Mucosa of gallbladder (tissue), 1 donor: ENCODE measurements at places on chromosomes 6 and 20.

DNA sequence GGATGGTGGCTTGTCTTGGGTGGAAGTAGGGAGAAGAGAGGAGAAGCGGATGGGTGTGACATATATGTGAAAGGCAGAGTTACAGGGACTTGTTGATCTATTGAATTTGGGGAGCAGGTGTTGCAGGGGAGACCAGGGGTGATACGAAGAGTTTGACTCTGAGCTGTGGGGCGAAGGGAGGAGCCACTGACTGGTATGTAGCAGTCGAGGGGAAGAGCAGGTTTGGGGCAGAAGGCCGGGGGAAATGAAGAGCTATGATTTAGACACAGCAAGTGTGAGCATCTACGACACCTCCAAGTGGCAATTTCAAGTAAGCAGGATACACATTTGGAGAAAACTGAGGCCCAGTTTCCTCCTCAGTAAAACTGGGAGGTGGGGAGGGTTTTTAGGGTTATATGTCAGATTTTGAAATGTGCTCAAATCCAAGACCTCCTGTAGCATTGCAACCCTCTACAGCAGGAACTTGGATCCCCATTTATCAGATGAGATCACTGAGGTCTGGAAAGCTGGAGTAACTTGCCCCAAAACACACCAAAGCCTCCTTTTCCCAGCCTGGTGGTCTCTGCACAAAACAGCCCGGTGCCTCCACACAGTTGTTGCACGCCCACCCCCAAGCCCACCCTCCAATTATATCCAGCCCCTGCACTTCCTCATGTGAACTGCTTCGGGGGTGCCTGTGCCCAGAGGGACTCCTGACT is 137.8 kb downstream of the PREX1 start:
- DNase-seq = no peak

DNA sequence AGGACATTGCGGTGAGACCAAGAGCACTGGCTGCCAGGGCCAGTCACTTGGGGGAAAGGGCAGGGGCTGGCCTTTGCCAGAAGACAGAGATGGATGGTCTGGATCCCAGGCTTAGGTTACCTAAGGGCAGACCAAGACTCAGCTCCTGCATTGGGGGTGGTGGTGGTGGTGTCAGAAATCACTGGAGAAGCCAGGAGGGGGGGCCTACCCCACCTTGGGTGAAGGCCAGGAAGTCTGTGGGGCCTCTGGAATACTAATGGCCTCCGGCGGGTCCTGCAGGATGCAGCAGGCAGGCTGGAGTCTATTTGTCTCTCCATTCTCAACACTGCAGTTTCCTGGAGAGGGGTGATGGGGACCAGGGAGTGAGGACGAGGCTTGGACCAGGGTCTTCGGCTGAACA is 32.8 kb downstream of the CD40 start:
- no peak for DNase-seq

DNA sequence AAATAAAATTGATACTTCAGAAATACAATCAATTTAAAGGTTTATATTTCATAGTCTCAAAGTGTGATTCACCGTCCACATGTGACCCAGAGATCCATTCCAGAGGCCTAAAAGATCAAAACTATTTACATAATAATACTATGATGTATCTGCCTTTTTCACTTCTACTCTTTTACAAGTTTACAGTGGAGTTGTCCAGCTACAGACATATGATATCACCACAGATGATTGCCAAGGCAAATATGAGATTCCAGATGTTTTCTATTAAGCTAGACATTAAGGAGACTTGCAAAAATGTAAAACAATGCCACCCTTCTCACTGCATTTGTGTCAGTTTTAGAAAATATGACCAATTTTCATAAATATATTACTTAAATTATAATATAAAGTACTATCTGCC is 443.7 kb downstream of the GJA1 start:
- no peak for DNase-seq

GRCh38 chr6:75049308-75049707 is 156.5 kb downstream of the COL12A1 start:
- no peak for DNase-seq

- no peak for DNase-seq
Observed at GRCh38 chr6:170293341-170294231, 2.7 kb upstream of the DLL1 start.
